Hypothalamus (tissue), 51 donors: ENCODE measurements at places on chromosomes 5 and 9.

DNA sequence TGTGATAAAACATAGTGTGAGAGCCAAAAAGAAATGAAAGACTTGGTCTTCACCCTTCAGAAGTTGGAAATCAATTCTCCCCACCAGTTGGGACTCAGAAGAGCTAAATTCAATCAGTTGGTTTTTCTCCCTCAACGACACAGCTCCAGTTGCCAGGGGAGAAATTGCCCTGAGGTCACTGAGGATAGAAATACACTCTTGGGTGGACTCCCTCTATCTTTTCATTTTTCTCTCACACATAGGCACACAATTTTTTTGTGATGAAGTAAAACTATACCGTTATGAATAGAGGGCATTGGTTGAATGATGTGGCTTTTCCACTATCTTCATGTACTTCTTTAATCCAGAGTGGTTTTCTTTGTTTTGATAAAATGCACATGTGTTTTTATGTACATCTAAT lies 80.2 kb downstream of the ZNF366 start:
- DNase-seq = no peak

DNA sequence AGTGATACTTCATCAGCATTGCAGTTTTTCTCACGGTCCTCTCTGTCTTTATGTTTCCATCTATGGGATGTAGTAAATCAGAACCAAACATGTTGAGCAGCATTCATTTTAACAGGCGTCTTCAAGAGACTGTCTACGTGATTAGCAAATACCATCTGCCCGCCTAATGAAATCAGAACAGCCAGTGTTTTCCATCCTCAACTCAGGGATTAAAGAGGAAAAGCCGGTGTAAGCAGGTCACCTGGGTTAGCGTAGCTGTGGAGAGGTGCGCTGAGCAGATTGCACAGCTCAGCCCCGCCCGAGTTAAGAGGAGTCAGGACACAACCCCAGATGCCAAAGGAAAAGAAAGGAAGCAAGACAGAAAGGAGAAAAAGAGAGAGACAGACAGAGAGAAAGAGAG lies 54.3 kb upstream of the ANKRD33B start:
- no peak for DNase-seq

DNA sequence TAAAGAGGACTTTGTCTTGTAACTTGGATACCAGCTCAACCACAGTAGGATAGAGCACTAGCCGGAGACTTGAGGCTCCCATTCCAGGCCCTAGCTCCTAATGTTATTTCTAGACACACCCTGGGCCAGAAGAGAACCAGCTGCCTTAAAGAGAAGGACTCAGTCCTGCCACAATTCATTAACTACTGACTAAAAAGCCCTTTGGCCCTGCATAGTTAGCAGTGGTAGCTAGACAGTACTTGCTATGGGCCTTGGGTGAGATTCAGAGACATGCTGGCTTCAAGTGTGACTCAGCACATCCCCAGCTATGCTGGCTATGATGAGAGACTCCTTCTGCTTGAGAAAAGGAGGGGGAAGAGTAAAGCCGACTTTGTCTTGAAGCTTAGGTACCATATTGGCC lies 47.3 kb downstream of the TMEM167A start:
- DNase-seq = no peak

DNA sequence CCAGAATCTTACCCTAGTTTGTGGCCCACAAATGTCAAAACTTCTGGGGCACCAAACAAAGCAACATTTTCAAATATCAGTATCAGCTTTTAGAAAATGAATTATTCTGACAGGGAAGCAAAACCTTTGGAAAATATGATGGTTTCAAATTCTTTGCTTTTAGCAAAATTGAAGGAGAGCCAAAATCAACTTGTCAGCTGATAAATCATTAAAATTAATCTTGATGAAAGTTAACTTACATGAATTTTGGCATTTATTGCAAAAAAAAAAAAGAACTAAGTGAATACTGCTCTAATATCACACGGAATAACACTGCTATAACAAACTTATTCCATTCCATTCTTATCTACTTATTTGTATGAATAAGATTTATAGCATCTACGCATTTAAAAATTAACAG lies 158.1 kb upstream of the TARS1 start:
- no peak for DNase-seq

DNA sequence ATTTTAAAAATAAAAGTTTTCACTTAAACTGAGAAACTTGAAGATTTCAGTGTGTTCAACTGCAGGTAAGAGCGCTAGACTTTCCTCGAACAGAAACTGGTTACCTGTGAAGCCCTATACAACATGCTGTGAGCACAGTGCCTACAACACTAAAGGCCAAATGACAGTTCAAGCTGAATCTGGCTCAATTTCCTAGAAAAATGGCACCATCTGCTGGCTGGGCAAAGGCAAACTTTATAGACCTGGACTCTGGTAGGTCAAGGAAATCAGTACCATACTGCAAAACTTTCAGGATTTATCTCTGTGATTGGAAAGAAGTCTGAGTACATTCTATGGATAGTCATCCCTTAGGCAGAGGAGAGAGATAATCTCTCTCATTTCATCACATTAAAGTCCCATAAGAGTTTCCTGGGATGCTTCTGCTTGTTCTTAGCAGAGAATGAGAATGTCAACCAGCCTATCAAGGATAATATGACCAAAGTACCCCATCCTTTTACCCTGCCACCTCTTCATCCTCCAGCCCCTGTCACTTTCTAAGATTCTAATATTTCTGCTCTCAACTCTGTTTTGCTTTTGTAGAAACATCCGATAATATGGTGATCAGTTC lies 31.8 kb upstream of the FOXB2 start:
- DNase-seq = no peak

- DNase-seq = no peak
Observed at GRCh38 chr9:116585204-116585603, 101.9 kb upstream of the TRIM32 start.

- no peak for DNase-seq
Observed at GRCh38 chr5:174616036-174616435, 108.3 kb upstream of the MSX2 start.

GRCh38 chr9:87534957-87535356 lies 37.3 kb downstream of the DAPK1 start:
- no peak for DNase-seq

GRCh38 chr5:74372502-74373064 lies 267.9 kb downstream of the ENC1 start:
- no peak for DNase-seq

- DNase-seq = no peak
Observed at GRCh38 chr9:107386396-107386795, 103.2 kb downstream of the KLF4 start.

DNA sequence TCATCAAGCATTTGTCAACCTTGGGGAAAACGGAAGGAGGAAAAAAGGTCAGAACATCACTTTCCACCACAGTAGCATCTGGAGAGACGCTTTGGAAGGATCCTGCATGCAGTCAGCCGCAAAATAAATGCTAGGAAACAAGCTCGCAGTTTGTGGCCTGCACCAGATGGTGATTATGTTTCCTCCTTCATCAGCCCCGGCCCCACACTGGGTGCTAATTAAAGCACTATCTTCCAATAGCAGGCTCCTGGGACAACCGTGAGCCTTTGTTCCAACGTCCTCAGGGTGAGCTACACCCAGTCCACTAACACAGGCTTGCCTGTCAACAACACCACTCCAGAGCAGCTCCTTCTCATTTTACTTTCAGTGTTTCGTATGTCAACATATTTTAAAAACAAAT lies 64.0 kb downstream of the RNF130 start:
- no peak for DNase-seq

GRCh38 chr5:92147266-92147665 lies 764.1 kb upstream of the ARRDC3 start:
- no peak for DNase-seq

DNA sequence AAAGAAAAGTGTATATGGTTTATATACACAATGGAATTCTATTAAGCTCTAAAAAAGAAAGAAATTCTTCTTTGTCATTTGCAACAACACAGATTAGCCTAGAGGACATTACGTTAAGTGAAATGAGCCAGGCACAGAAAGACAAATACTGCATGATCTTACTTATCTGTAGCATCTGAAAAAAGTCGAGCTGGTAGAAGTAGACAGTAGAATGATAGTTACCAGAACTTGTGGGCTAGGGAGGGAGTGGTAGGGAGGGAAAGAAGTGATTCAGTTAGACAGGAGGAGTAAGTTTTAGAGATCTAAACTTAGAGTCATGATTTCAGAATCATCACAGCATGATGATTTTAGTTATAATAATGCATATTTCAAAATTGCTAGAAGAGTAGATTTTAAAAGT lies 184.6 kb downstream of the TLE4 start:
- no peak for DNase-seq

DNA sequence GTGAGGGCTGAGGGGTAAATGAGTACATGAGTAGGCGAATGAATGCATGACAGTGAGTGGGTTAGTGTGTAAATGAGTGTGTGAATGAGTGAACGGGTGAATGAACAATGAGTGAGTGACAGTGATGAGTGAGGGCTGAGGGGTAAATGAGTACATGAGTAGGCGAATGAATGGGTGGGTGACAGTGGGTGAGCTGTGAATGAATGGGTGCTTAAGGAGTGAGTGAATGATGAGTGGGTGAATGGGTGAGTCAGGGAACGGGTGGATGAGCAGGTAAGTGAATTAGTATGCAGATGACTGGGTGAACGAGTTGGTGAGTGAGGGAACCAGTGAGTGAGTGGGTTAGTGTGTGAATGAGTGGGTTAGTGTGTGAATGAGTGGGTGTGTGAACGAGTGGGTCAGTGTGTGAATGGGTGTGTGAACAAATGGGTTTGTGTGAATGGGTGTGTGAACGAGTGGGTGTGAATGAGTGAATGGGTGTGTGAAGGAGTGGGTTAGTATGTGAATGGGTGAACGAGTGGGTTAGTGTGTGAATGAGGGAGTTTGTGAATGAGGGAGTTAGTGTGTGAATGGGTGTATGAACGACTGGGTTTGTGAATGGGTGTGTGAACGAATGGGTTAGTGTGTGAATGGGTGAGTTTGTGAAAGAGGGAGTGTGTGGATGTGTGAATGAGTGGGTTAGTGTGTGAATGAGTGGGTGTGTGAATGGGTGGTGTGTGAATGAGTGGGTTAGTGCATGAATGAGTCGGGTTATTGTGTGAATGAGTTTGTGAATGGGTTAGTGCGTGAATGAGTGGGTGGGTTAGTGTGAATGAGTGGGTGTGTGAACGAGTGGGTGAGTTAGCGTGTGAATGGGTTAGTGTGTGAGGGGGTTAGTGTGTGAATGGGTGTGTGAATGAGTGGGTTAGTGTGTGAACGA lies 32.9 kb downstream of the NKD2 start:
- DNase-seq = no peak
